ENCODE measurements at places on chromosomes 6 and 20. TPM values are rescaled to one million over a fixed set of nuclear protein-coding genes. Genes with fewer than 3 reads are reported as not detected.

CCN6 gene
- not detected for total RNA-seq

- DNase-seq = no peak
These were observed 372.1 kb upstream of the CNR1 start for GRCh38 chr6:88538130-88538706.

GRCh38 chr6:167892835-167893815, 66.4 kb downstream of the AFDN start:
- DNase-seq = no peak

DNA sequence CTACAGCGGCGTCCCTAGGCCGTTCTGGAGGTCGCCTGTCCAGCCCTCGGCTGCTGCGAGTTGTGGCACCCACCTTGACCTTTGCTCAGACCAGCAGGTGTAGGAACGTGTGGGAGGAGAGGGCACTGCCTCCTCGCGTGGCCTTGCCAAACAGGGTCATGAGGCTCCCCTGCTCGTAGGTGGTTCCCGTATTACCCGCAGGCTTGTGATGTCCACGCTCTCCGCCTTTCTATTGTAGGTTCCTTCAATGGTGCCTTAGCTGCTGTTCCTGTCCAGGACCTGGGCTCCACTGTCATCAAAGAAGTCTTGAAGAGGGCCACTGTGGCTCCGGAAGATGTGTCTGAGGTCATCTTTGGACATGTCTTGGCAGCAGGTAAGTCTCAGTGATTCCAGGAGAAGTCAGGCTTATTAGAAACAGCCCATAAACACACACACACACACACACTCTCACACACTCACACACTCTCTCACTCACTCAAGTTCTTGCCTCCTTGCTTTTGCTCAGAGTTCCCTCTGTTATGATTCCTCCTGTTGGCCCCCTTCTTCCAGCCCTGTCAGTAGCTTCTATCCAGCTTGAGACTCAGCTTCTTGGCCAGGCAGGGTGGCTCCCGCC, 942 bp downstream of the ACAT2 start:
- DNase-seq = no peak

GRCh38 chr20:57573242-57573641, 12.3 kb downstream of the PCK1 start:
- no peak for DNase-seq

GRCh38 chr6:96304997-96305396, 216.6 kb upstream of the UFL1 start:
- DNase-seq = no peak

- DNase-seq = no peak
These were observed 53.2 kb downstream of the GINS1 start for GRCh38 chr20:25460566-25461280.

DNA sequence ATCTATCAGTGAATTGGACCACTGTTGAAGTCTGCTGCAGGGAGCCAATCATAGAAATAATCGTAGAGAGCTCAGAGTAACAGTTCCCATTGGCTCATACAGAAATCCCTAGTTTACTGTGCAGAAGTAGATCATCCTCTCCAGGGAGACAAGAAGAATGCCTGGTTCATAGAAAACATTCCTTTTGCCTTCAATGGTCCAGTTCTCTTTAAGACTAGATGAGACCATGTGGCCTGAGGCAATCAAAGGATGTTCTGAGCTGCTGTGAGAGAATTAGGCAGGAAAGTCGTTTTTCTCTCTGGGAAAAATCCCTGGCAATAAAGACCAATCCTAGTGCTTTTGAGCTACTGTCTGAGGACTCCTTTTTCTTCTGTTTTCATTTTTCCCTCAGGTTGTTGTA, 208.4 kb downstream of the CENPW start:
- no peak for DNase-seq

GRCh38 chr6:138387577-138388368, 10.1 kb downstream of the SMIM28 start:
- DNase-seq = no peak

FABP7 gene
- total RNA-seq = not detected

DNA sequence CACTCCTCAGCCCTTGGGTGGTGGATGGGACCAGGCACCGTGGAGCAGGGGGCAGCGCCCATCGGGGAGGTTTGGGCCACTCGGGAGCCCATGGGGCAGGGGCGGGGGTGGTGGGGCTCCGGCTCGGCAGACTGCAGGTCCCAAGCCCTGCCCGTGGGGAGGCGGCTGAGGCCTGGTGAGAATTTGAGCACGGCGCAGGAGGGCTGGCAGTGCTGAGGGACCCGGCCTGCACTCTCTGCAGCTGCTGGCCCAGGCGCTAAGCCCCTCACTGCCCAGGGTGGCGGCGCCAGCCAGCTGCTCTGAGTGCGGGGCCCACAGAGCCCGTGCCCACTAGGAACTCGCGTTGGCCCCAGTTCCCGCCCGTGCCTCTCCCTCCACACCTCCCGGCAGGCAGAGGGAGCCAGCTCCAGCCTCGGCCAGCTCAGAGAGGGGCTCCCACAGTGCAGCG, 182.1 kb upstream of the OPRM1 start:
- no peak for DNase-seq

DNA sequence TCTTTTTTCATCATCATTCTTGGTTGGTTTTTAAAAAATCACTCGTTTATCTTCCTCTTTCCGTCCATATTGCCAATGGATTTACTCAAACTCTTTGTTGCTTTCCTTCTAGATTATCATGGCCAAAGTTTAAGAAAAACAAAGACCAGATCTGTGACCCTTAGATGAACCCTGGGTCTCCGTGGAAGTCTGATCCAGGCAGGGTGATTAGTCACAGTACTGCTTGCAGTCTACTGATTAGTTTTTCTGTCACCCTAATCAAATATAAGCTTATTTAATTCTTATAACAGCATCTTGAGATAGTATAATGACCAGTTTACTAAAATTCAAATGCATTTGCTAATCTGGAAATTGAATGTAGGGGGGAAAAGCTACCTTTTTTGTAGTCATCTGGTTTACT, 6.0 kb upstream of the SMIM28 start:
- no peak for DNase-seq

DNA sequence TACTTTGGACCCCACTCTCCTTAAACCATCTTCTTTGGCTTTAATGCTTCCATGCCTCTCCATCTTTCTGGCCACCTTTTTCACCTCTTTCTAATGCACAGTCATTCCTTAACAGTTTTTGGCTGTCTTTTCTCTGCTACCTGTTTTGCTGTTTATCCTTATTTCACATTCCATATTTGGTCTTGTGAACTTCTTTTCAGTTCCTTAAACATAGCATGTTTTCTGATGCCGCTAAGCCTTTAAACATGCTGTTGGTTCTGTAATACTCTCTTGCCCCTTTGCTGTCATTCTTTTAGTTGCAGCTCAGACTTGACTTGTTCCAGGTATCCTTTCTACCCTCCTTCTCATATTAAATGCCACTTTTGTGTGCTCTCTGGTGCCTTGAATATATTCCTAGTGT, 35.8 kb downstream of the TOP1 start:
- DNase-seq = no peak
